ENCODE measurements at places on chromosomes 5 and 9. TPM values are rescaled to one million over a fixed set of nuclear protein-coding genes. Genes with fewer than 3 reads are reported as not detected.

The NOXA1 gene
- total RNA-seq = 31.0 TPM

DNA sequence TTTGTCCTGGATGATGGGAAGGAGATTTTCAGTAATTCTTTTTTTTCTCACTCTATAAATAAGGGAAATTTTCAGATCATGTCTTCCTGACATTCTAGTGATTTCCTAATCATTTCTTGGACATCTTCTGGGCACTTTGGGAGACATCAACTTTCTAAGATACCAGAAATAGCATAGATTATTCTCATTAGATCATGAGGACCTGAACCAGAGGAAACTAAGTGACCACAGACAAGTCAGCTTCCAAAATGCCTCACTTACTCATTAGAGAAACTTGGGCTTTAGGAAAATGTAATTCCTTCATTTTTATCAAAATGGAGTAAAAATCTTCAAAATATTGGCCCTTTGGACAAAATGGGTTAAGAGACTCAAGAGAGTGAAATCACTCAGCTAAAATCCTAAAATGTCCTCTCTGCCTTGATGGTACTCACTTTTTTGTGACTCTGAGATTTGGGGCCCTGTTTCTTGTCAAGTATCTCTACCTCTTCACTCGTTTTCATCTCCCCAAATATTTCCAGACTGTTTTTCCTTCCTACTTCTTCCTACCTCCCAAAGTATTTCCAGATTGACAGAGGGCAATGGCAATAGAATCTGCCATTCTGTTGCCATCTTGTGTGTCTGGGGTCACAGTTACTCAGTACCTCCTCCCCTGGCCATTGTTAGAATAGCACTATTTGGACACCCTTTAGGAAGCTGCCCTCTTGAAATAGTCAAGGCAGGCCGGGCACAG, 194.5 kb downstream of the NR3C1 start:
- no peak for DNase-seq

GRCh38 chr9:4815381-4815956, 22.7 kb downstream of the RCL1 start:
- no peak for DNase-seq

The SLC6A7 gene
- total RNA-seq = 24.1 TPM

GRCh38 chr9:95666785-95667155, 150.0 kb upstream of the PTCH1 start:
- no peak for DNase-seq

DNA sequence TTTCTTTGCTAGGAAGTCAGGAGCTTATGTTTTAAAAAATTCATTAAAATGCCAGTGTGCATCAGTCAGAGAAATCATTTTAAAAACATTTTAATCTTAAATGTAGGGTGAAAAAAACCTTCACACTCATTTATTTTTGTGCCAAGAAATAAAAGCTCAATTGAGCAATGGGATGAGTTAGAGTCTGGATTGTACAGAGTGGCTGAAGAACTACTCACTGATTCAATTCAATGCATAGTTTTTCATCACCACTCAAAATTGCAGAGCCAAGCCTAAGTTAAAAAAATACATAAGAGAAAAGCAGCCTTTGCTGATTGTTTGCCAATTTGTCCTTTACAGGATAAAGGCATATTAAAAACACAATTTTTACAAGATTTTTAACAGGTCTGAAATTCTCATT, 168.2 kb upstream of the DMRTA1 start:
- DNase-seq = no peak

DNA sequence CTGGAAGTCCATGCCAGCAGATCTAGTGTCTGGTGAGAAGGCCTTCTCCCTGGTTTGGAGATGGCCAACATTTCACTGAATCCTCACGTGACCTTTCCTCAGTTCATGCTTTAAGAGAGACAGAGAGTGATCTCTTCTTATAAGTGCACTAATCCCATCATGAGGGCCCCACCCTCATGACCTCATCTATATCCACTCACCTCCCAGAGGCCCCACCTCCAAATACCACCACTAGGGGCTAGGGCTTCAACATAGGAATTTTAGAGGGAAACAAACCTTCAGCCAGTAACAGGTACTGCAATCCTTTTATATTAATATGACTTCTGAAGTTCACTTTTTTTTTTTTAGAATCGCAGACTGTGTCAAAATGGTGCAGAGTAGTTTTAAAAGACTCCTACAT, 496.9 kb upstream of the ADAMTS16 start:
- DNase-seq = no peak

DNA sequence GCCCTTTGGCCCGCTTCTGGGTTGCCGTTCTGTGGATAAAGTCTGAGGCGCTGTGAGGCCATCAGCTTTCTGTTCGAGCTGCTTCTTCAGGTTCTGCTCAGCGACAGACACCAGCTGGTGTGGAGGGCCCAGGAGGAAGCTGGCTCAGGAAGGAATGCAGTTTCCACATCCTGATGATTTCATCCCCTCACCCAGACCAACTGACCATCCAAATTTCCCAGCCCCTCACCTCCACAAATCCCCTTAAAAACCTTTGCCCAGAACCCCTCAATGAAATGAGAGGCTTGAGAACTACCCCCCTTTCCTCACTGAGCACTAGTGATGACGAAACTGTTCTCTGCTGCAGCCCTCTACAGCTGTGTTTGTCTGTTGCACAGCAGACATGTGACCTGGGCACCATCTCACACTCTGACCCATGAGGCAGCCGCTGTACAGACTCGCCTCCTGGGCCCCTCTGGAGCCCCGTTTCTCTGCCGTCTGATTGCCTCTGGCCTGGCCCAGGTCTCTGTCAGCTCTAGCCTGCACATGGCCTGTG, 45.4 kb downstream of the SPATA31C2 start:
- DNase-seq = no peak

The ESM1 gene
- total RNA-seq = not detected

The C9 gene
- not detected for total RNA-seq

All from Peyer's patch (tissue), 4 donors.